ENCODE measurements at places on chromosomes 4 and X.

GRCh38 chr4:165738571-165738970 is 134.5 kb upstream of the TLL1 start:
- DNase-seq, result no peak

DNA sequence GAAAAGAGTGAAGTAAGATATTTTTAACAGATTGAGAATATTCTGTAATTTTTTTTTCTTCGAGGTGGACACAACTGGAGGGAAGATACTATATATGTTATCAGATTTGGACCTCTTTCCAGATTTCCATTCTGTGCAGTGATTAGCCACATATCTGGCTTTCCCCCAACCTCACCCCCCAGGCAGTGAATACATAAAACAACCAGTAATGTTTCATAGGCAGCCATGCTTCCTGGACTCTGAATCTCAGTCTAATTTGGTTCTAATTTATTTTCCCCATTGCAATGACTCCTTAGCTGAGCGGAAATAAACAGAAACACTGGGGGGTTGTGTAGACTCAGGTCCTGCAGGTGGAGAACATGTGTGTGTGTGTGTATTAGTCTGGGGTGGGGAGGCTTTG is 226.5 kb downstream of the FBXW7 start:
- DNase-seq, result peak; percentile 36

DNA sequence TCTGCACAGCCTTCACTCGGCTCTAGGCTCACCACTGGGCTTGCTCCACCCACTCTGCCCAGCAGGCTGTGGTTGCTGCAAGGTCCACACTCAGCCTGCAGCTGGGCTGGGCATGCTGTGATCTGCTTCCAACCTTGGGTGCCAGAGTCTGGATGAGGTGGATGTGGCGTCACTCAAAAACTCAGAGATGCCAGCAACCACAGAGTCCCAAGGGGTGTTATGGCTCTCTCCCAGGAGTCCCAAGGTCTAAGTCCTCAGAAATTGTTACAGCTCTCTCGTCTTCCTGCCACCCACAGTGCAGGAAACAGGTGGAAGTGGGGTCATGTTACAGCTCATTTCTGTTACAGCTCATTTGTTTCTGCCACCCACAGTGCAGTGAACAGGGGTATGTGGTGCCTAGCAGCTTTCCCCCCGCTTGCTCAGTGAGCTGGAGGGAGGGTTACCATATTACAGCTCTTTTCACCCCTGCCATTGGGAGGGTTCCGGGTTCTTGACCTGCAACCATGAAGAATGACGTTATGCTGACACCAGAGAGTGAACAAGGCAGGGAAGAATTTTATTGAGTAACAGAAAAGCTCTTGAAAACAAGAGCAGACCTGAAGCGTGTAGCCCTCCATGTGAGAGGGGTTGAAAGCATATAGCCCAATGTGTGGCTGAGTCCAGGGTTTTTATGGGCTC is 893.9 kb downstream of the PCDH7 start:
- DNase-seq, result no peak

DNA sequence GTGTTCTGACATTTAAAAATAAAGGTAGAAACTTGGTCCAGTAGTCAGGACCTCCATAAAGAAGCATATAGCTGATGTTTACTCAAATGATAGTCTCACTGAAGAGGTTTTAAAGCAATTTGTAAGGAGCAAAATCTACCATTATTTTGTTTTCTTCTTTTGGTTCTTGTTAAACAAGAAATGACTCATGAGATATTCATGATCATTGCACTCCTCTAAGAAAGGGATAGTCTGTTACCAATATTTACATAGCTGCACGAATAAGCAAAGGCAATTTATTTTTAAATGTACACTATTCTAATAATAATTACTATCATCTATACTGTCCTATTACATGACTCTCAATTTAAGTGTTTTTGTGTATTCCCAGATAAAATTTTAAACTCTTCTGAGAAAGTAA is 397.9 kb downstream of the FAM47B start:
- DNase-seq, result no peak

GRCh38 chr4:5710961-5711478 is at the start of gene EVC:
EVC (plus strand) TSS chr4:5711201; CDS start chr4:5711381, 180 bp downstream.
- no peak for DNase-seq

DNA sequence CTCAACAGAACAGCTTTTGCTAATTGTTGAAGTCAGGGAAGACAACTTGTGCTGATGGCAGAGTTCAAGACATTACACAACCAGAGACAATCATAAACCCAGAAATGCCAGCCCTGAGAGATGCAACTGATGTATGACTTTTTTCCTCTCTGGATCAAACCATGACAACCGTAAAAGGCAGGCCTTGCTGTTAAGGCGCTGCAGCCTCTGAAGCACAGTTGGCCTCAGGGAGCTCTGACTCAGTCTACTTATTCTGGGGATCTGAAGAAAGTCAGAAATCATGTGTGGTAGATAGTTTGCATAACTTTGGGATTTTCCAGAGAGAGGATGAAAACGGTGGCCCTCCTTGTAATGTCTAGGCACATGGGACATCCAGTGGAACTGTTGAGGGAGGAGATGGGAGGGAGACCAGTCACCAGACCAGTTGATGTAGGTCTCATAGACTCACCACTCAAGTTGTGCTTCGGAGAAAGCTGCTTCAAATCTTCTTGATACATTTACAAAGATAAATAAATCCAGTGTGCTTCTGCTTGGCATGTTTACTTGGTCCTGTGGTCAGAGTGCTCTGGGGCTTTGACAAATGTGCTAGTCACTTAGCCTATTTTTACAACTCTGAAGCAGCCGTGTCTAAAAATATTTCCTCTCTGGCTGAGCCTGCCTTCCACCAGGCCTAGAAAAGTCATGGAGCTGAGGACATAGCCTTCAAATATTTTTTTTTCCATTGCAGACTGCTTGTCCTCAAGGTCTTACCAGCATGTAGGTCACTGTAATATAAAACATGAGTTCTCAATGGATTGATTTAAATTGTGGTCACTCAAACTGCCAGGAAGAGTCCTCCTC is 7.5 kb downstream of the HADH start:
- no peak for DNase-seq

- no peak for DNase-seq
Measured at GRCh38 chr4:168167714-168168284, 75.5 kb downstream of the ANXA10 start.

GRCh38 chr4:167775375-167775774 is 317.0 kb upstream of the ANXA10 start:
- DNase-seq, result no peak

- DNase-seq, result no peak
Measured at GRCh38 chr4:70895405-70895804, 6.8 kb upstream of the MOB1B start.

- DNase-seq, result no peak
Measured at GRCh38 chr4:173475751-173476150, 54.3 kb downstream of the HAND2 start.

DNA sequence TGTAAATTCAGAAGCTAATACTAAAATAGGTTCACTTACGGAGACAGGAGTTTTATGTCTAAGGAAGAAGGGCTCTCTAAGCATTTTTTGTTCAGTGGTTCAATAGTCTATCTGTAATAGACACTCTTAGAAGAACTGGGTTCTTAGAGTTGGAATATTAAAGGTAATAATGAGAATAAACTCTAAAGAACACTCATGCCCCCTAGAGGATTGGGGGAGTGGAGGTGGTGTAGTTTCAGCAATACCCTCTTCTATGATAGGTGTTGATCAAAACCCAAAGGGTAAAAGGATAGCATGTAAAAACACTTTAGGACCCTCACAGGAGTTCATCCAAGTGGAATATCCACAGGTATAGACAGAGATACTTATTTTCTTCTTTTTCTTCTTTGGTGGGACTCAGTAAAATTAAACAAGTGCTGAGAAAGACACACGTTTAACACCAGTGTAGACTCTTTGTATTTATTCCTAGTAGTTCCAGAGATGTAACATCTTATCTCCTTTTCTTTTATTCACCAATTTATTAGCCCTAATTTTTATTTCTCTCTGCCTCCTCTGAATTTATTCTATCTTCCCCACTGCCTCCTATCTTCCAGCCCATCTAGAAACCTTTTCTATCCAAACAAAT is 25.7 kb upstream of the MND1 start:
- no peak for DNase-seq

GRCh38 chr4:53365486-53366300 is at the start of gene SCFD2:
SCFD2 (minus strand) TSS chr4:53366061.
- peak; percentile 75 for DNase-seq

- no peak for DNase-seq
Measured at GRCh38 chr4:68591204-68591603, 15.1 kb upstream of the UGT2B17 start.

DNA sequence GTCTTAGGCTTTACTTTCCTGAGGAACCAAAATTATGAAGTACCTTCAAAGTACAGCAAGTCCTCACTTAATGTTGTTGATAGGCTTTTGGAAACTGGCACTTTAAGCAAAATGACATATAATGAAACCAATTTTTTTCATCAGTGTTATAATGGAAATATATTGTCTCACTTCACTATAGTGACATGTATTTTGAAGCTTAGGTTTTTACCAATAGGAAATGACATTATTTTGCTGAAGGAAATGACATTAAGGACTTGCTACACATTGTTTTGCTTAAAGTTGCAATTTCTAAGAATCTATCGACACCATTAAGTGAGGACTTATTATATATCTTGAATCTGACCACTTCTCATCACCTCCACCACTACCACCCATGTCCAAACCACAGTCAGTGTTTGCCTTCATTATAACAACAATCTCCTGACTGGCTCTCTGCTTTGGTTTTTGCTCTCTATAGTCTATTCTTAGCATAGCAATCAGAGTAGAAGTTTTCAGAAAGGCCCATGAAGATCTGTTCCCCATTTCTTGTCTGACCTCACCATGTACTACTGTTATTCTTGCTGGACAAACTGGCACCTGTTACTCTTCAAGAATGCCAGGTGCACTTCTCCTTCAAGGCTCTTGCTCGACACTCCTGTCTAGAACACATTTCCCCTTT is 311.2 kb downstream of the BMPR1B start:
- DNase-seq, result no peak

- DNase-seq, result no peak
Measured at GRCh38 chr4:25172961-25173915, 13.0 kb upstream of the SEPSECS start.

DNA sequence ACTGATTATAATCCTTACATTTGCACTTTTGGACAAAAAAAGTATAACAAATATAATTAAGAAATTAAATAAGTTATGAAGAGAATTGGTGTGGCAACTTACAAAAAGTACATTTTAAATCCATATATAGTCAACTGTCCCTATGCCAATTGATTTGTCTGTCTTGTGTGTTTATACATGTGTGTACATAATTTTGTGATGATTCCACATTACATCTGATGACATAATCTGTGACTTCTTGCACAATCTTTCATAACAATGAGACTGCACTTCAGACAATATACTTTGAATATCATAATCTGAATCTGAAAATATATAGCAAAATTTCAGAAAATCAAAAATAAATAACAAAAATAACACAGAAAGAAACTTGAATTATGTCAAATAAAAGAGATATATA is 953.4 kb downstream of the FAT4 start:
- no peak for DNase-seq

- DNase-seq, result no peak
Measured at GRCh38 chr4:3269991-3270611, 21.1 kb downstream of the MSANTD1 start.

GRCh38 chr4:101693842-101694398 is 96.6 kb upstream of the BANK1 start:
- no peak for DNase-seq

DNA sequence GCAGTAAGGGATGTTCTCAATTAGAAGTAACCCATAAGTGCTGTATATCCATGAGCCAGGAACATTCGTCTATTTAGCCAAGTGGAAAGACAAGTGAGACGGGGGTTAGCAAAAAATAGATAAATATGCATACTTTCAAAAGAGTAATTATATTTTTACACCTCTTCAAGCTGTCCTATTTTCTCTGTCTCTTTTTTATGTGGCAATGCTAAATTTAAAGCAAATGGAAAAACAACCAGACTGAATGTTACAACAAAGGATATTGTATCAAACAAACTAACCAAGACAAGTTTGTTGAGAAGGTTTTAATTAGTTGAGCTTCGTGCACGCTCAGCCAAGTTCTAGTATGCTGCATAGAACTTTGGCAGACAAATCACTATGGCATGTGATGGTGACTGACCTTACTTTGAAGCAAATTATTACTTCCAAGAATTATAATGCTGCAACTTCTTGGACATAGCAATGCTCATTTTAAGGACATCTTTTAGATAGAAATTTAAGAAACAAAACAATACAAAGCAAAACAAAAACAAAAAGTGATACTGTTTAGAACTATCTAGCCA is 61.4 kb upstream of the TMEM150C start:
- no peak for DNase-seq

- no peak for DNase-seq
Measured at GRCh38 chrX:9310616-9311015, 154.2 kb upstream of the TBL1X start.

- no peak for DNase-seq
Measured at GRCh38 chr4:84892950-84893349, 73.5 kb downstream of the WDFY3 start.

GRCh38 chr4:40228497-40229365 is 31.9 kb downstream of the RHOH start:
- DNase-seq, result no peak

DNA sequence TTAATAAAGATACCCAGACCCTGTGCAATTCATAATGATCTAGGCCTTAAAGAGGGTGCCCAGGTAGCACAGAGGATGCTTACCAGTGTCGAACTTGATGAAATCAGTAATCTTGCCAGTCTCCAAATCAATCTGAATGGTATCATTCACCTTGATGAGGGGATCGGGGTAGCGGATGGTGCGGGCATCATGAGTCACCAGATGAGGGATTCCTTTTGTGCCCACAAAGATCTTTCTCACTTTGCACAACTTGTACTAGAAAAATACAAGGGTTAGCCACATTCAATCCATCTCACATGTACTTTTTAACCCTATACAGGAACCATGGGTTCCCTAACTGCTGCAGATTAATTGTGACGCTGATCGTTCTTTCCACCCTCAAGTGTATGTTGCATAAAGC is 3.3 kb downstream of the RPS4X start:
- DNase-seq, result no peak

GRCh38 chr4:54840992-54841768 is 183.4 kb downstream of the KIT start:
- DNase-seq, result no peak

DNA sequence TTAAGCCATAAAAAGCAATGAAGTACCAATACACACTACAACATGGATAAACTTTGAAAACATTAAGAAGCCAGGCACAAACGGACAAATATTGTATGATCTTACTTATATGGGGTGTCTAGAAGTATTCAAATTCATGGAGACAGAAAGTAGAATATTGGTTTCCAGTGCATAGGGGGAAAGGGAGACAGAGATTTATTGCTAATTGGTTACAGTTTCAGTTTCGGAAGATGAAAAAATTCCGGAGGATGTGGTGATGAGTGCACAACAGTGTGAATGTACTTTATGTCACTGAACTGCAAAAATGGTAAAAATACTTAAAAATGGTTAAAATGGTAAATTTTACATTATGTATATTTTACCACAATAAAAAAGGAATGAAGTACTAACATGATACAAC is 5.1 kb upstream of the PRDX4 start:
- no peak for DNase-seq

GRCh38 chr4:164239976-164240375 is 514.0 kb upstream of the SMIM31 start:
- no peak for DNase-seq

Measured in NCI-H1417 treated with DMSO at 0.1 percent for 48 hours (cell line).